ENCODE measurements at places on chromosomes 4 and X.

DNA sequence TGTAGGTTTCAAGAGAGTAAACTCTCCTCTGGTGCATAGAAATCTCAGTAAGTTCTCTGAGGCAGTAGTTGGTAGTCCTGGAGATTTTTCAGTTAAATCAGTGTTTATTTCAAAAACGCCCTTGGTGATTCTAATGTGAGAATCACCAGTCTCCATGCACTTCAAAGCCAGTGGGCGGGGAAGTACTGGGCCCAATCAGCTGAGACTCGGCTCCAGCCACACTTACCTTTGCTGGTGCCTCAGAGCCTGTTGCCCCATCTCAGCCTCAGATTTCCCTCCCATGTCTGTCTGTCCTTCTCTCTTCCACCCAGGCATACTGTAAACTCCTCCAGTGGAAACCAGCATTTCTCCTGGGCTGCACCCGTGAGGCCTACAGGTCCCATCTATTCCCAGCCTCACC, 7.4 kb upstream of the MGST2 start:
- no peak for DNase-seq

DNA sequence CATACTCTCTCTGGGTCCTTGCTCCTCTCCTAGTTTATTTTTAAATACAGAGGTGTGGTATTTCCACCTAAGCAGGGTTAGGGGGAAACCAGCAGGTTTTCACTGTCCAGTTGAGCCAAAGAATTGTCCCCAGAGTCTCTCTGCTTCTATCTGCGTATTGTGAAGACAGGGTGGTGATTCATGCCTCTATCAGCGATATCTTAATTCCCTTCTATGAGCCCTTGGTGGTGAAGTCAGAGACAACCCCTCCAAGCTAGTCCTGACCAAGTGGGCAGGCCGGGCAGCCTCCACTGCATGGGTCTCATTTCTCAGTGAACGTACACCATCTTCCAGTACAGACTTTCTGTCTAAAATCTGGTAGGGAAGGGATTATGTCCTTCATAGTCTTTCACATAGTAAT, 100.5 kb upstream of the GPR34 start:
- DNase-seq = no peak

GRCh38 chr4:155578219-155578618, 88.4 kb upstream of the GUCY1A1 start:
- no peak for DNase-seq

DNA sequence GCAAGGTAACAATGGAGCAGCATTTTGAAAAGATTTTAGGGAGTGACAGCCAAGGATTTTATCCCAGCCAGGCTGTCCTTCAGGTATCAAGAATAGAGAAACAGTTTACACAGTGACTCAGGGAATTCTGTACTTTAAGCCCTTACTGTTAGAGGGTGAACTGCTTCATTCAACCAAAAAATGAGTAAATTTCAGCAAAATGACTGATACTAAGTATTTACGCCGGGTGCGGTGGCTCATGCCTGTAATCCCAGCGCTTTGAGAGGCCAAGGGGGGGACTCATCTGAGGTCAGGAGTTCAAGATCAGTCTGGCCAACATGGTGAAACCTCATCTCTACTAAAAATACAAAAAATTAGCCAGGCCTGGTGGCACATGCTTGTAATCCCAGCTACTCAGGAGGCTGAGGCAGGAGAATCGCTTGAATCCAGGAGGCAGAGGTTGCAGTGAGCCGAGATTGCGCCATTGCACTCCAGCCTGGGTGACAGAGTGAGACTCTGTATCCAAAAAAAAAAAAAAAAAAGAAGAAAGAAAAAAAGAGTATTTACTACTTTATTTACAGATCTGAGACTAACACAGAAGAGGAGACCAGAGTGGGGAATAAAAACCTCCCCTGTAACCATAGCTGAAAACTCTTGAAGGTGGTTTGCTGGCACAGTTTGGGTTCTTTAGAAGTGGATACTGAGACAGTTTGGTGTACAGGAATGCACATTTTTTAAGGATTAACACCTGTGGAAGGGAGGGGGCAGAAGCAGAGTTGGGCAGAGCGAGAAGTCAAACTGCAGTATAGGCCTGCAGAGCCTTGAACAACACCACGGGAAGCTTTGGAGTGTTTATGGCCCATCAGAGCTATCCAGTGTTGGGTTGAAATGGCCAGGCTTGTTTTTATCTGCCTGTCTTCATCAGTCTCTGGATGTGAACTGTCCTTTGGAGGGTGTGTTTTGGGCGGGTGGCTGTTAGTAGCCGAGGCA, 40.5 kb downstream of the TMEM131L start:
- peak; percentile 78 for DNase-seq

GRCh38 chr4:26267087-26267486, 53.7 kb upstream of the RBPJ start:
- no peak for DNase-seq

DNA sequence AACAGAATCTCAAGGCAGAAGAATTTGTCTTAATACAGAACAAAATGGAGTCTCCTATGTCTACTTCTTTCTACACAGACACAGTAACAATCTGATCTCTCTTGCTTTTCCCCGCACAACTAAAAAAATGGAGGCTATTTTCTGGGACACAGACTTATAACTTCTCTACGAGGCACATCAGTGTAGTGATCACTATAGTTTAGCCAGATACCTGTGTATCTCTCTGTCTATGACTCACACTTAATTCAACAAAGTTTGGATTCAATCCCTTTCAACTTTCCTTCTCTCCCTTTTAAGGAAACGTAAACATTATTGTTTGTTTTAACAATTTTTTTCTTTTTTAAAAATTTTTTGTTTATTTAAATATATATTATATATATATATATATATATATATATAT, 29.4 kb downstream of the APELA start:
- no peak for DNase-seq

DNA sequence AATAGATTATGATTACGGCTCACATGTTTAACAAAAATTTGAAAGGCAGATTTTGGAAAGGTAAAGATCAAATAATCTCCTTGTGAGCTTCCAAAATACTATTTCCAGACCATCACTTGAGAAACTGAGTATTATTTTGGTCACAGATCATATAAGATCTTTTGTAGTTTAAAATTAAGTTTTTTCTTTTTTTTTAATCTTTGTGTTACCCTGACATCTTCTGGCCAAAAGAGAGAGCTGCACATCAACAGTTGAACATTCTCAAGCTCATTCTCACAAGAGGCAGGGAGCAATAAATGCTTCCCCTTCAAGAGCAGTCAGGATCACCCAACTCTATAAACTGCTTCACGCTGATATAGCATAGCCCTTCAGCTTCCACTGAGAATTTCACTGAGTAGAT, 15.9 kb downstream of the TMEM192 start:
- peak; percentile 19 for DNase-seq

GRCh38 chr4:99612281-99612680, 37.7 kb downstream of the MTTP start:
- no peak for DNase-seq

DNA sequence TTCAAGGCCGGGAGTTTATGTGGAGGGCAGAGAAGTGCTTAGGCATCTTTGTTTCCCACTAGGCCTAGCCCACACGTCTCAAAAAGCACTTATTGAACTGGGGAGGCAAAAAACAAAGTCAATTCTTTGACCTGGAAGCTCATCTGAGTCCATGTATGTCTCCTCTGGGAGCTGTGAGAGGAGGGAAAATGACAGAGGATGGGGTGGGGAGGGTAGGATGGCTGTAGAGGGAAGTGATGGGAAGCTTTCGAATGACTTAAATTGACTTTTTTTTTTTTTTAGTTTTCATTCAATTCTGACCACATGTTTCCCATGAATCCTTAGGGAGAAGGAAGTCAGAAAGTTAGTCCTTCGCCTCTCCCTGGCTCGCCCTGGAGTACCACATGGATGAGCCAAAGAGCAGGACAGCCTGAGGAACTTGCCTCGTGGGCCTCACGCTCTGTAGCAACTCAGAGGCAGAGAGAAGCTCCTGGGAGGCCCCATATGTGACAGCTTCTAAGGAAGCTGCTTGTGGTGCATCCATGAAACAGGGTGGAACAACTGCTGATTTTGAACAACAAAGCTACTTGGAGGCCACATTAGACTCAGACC, 45.0 kb downstream of the NHSL2 start:
- no peak for DNase-seq

- DNase-seq = no peak
Measured at GRCh38 chr4:8682725-8683124, 90.2 kb downstream of the CPZ start.

DNA sequence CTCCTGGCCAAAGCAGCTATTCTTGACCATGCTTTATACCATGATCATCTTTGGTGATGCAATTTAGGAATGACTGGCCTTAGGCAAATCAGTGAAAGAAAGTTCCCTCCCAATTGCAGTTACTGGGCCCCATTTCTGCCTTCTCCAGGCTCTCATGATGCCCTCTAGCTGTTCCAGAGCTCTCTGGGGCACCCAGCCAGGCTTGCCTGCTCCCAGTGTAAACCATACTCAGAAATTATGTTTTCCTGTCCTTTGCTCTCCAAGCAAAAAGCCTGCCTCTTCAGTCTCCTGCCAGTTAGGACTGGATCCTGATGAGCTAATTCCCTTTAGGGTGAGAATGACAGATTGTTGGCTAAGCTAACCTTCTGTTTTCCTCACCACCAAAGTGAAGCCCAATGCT, 85.3 kb upstream of the RBPJ start:
- no peak for DNase-seq

- no peak for DNase-seq
Measured at GRCh38 chrX:110938977-110939732, 143.5 kb upstream of the CHRDL1 start.

DNA sequence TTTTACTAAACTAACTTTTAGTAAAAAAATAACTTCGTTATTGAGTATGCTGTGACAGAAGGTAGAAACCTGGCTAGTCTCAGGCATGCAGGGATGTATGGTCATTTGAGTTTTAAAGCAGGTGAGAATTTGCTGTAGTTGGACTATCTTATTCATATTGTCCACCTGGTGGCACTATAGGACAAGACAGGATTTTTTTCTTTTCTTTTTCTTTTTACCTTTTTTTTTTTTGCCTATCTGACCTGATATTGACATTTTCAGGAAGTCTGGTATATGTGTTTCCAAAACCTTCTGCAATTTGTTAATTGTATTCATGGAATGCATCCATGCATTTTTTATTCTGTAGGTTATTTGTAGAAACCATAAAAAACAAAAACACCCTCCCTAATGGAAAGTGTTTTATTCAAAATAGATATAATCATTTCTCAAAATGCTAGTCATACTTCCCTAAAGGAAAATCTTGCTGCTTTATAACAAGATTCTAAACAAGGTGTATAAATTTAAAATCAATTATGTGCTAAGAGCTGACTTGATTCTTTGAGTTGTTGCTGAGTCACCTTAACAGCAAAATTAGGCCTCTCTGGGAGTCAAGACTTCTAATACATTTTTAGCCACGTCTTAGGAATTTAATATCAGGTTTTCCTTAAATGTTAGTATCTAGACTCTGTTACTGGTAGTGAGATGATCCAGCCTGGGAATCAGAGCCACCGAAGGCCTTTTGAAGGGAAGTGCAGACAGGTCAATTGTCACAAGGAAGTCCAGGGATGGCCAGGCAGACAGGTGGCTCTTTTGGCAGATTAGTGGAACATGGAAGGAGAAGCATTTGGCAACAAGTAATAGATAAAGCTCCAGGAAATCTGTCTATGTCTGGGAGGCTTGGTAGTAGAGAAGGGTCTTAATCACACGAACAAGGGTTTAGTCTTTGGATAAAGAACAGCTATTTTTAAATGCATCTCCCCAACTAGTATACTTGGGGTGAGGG, 201.3 kb upstream of the GNPDA2 start:
- DNase-seq = peak; percentile 21

GRCh38 chrX:8627796-8628195, 104.1 kb downstream of the ANOS1 start:
- DNase-seq = no peak

GRCh38 chr4:109902559-109903251, 10.0 kb upstream of the EGF start:
- DNase-seq = no peak

- no peak for DNase-seq
Measured at GRCh38 chrX:97609357-97609756, 725.6 kb downstream of the RPA4 start.

- DNase-seq = no peak
Measured at GRCh38 chr4:78293348-78293747, 236.2 kb downstream of the FRAS1 start.

DNA sequence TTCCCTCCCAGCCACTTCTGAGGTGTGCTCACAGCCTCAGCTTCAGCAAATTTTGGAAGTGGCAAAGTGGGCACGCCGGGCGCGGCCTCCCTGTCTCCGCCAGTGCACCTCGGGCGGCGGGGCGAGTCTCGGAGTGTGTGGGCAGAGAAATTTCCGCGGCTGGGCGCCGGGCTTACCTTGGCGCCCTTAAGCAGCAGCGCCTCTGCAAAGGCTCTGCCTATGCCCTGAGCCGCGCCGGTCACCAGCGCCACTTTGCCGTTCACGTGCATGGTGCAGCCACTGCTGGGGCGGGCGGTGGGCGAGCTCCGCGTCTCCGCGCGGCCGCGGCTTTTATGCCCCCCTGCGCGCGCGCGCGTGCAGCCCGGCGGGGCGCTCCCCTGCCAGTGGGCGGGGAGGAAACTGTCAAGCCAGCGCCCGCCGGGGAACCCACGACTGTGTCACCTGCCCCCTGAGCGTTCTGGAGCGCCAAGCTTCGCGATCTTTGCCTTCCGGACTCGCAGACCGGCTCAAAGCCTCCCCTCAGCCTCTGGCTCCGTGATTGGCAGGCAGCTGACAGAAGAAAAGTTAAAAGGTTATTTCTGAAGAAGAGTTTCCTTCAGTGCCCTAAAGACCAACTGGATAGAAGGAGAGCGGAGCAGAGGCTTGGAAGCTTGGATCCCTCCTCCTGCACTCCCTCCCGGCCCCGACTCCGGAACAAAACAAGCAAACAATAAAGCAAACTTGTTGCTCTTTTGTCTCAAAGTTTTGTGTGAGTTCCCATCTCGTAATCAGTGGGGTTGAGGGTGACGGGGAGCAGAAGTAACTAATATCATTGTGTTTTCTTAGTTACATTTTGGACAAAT, at the start of gene HPGD:
Gene HPGD (minus strand): TSS at position 306 of the 842 bp plus-strand sequence. CDS start 37 bp downstream, at position 269.
- DNase-seq = peak; percentile 75

- DNase-seq = peak; percentile 71
Measured at GRCh38 chr4:153950100-153950979, 161.5 kb upstream of the SFRP2 start.

GRCh38 chrX:13816643-13817627, at the start of gene GPM6B:
Gene GPM6B, minus strand, starts transcription at chrX:13817093. Its CDS starts 189 bp downstream, at chrX:13816904.
- no peak for DNase-seq

- no peak for DNase-seq
Measured at GRCh38 chr4:54085284-54085683, 14.7 kb upstream of the GSX2 start.

DNA sequence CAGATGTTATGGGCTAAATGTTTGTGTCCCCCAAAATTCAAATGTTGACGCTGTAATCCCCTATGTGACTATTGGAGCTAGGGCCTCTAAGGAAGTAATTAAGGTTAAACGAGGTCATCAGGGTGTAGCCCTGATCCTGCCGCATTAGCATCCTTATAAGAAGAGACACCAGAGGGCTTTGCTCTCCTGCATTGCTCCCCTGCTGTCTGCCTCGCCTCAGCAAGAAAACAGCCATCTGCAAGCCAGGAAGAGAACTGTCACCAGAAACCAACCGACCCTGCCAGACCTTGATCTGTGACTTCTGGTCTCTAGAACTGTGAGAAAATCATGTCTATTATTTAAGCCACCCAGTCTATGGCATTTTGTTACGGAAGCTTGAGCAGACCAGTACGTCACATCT, 331.9 kb downstream of the DCTD start:
- no peak for DNase-seq

GRCh38 chr4:125739760-125740159, 425.0 kb downstream of the FAT4 start:
- DNase-seq = no peak

Data from Jurkat, Clone E6-1 (cell line).